Urothelium cell line (cell line): ENCODE measurements at places on chromosomes 3 and 15.

- no peak for DNase-seq
Observed at GRCh38 chr3:160738048-160738447, 18.0 kb upstream of the PPM1L start.

GRCh38 chr3:188165596-188165995 lies 11.6 kb downstream of the LPP start:
- DNase-seq, result no peak

GRCh38 chr15:32636410-32636809 lies 5.1 kb upstream of the SCG5 start:
- no peak for DNase-seq

- DNase-seq, result no peak
Observed at GRCh38 chr15:62853114-62853840, 189.3 kb upstream of the TPM1 start.

DNA sequence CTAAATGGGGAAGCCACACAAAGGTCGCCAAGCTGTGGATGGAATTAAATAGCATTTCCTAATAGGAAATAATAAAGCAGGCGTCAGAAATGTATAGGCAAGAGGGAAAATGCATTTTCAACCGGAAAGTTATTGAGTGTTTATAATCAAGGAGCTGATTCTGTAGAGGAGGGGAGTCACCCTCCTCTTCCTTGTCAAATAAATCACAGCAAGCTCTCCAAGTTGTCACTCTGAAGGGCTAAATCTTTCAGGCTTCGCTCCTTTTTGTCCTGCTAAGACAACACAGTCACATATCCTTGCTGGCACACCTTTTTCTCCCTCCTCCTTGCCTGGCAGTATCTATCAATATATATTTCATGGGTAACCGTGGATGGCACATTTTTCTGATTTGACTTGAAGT lies 338.4 kb downstream of the SATB1 start:
- DNase-seq, result no peak

DNA sequence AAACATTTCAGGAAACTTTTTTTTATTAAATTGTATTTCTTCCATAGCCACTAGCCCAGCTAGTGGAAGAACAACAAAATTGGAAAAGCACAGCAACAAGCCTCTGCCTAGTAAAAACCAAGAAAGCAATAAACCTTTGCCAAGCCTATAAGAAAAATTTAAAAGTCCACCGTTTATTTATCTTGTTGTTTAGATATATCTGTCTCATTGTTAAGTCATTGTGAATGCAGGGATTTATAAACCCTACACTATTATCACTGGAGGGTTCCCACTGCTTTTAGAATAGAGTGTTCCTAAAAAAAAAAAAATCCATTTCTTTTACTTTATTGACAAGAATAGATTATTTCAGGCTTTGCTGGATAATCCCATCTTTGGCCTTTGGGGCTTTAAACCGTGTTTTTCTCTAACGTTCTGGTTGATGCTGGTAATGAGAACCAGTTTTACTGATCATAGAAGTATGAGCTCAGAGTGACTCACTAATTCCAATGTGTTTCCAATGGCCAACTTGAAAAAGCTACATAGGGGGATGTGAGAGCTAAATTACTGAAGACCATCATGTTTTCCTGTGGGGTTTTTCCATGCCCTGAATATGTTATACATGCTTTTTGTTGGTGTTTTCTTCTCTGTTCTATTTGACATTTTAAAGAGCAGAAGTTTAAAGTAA lies 634.1 kb downstream of the RBMS3 start:
- peak; percentile 4 for DNase-seq

DNA sequence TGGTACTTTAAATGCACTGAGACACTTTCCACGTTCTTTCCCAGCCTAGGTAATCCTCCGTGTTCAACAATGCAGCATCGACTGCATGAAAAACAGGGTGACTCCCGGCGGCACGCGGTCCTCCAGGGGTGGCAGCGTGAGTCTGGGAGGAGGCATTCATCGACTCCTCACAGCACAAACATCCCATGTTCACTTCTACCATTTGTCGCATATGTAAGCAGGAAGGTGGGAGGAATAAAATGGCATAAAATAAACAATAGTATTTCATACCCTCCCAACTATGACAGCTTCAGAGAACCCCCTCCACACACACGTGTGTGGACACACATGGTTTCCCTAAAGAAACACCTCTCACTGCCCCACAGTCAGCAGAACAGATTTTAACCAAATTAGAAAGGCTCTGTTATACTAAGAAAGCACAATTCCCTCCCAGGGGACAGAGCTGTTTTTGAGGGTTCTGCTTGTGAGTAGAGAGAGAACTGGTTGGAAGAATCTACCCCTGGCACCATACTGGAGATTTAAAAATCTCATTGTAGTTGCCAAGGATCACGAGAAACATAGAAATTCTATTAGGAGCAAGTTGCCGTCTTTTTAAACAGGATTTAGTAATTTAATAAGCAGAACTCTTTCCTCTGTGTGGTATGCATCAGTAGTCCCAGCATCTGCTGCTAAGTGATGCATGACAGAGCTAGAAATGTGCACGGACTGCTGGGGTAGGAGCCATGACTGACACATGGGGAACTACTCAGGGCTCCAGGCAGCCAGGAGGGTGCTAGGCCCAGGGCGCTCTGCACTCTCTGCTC lies 6.0 kb downstream of the FAM43A start:
- DNase-seq, result no peak

DNA sequence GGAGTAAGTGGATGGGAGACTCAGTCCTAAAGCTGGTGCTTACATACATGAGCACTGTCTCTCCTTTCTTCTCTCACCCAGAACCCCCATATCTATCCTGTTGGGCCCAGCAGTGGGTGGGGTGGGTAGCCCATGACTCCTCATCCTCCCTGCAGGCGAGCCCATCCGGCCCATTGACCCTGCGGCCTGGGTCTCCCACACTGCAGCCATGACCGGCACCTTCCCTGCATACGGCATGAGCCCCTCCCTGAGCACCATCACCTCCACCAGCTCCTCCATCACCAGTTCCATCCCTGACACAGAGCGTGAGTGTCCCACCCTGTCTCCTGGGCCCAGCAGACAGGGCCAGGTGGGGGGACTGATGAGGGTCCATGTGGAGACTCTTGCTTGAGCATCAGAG lies 8.0 kb upstream of the AP2M1 start:
- no peak for DNase-seq

- DNase-seq, result no peak
Observed at GRCh38 chr3:38964646-38965045, 87.1 kb downstream of the SCN11A start.

- DNase-seq, result peak; percentile 15
Observed at GRCh38 chr3:140499114-140499757, 178.6 kb upstream of the TRIM42 start.

DNA sequence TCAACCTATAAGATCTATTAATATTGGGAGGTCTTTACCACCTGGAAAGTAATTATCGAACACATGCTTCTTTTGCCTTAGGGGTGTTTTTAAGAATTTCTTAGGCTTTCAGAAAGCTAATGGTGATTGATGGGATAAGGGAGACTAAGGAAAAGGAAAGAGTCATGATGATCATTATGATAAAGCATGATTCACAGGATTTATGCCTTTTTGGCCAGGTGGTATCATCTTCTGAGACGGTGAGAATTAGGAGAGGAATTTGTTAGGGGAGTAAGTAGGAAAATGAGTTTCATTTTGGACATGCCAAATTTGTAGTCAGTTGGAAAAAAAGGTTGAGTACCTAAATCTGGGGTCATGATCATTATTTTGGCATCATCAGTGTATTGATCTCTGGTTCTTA lies 8.9 kb downstream of the ARMC8 start:
- no peak for DNase-seq

DNA sequence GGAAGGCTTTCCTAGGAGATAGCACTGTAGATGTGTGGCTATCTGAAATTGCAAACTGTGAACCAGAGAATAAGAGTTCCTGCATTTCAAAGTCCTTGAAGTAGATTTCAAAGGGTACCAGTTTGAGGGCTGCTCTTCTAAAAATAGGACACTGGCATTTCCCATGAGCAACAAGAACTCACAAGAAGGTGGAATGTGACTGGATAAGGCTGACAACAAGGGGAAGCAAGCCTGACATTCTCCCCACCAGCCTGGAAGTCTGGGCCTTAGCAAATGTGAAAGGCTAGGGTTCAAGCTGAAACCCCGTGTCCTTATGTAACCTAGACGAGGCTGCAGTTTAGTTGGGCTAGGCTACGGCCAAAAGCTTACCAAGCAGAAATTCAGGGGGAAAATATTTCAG lies 18.7 kb upstream of the TJP1 start:
- DNase-seq, result no peak

- DNase-seq, result no peak
Observed at GRCh38 chr3:117393119-117393518, 683.5 kb downstream of the TUSC7 start.

- DNase-seq, result peak; percentile 40
Observed at GRCh38 chr15:45795440-45796069, 160.7 kb downstream of the SQOR start.

- no peak for DNase-seq
Observed at GRCh38 chr3:5014391-5014790, 35.2 kb downstream of the BHLHE40 start.

DNA sequence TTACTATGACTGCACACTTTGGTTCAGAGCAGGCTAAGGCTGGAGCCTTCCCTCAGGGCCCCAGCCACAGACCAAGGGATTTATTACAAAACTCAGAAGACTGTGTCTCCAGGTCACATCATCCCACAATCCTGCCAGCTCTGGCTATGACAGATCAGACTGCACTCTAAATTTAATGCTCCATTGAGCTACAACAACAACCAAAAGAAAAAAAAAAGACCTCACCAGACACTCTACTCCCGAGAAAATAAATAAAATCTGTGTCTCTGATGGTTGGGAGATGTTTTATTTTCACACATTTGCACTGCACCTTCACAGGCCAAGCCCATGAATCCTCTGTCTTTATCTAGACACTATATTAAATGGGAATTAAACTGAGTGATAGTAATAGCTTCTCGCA lies 50.8 kb upstream of the CTNNB1 start:
- DNase-seq, result no peak

- DNase-seq, result peak; percentile 85
Observed at GRCh38 chr3:111859974-111860859, 1.2 kb downstream of the PHLDB2 start.

- DNase-seq, result no peak
Observed at GRCh38 chr3:16171009-16171408, 3.5 kb upstream of the GALNT15 start.

GRCh38 chr3:167940241-167940640 lies 155.5 kb downstream of the GOLIM4 start:
- no peak for DNase-seq

- DNase-seq, result no peak
Observed at GRCh38 chr3:197615430-197615829, 59.7 kb upstream of the BDH1 start.

DNA sequence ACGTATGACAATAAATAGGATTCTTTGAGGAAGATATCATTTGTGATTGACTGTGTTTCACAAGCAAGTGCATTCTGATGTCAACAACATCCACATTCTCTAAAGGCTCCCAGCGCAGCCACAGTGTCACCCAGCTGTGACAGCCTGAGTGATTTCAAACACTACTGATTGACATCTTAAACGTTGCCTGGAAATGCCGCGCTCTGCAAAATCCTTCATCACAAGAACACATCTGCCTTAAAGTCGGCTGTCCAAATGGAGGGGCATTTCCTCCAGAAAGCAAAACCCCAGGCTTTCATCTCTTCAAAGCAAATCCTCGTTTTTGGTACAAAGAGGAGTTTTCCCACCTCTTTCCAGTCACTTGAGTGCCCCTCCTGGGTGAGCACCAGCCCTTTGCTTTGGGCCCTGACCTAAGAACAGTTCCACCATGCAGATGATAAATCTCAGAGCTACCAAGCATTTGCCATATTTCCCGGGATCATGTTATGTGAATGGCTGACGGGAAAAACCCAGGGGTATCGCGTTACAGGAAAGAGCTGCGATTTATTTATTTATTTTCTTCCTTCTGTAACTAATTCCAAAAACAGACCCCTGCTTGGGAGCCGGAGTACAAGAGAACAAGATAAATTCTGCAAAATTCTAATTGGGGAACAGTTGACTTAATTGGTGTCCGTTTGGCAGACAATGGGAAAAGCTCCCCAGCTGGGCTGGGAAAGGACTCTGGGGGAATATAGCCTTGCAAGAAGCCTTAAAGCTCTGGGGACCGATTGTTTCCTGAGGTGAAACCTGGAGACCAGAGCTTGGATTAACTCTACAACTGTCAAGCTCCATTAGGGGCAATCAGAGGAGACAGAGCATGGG lies 703.8 kb upstream of the NR2F2 start:
- no peak for DNase-seq

GRCh38 chr3:47057212-47057671 lies 77.8 kb downstream of the NBEAL2 start:
- peak; percentile 6 for DNase-seq

- no peak for DNase-seq
Observed at GRCh38 chr3:22265403-22265802, 514.4 kb upstream of the ZNF385D start.

DNA sequence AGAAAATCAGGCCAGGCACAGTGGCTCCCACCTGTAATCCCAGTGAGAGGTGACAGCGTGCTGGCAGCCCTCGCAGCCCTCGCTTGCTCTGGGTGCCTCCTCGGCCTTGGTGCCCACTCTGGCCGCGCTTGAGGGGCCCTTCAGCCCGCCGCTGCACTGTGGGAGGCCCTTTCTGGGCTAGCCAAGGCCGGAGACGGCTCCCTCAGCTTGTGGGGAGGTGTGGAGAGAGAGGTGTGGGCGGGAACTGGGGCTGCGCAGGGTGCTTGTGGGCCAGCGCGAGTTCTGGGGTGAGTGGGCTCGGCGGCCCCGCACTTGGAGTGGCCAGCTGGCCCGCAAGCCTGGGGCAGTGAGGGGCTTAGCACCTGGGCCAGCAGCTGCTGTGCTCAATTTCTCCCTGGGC lies 252.6 kb downstream of the FOXP1 start:
- no peak for DNase-seq

GRCh38 chr15:91055548-91056331 lies 33.3 kb upstream of the VPS33B start:
- peak; percentile 84 for DNase-seq

DNA sequence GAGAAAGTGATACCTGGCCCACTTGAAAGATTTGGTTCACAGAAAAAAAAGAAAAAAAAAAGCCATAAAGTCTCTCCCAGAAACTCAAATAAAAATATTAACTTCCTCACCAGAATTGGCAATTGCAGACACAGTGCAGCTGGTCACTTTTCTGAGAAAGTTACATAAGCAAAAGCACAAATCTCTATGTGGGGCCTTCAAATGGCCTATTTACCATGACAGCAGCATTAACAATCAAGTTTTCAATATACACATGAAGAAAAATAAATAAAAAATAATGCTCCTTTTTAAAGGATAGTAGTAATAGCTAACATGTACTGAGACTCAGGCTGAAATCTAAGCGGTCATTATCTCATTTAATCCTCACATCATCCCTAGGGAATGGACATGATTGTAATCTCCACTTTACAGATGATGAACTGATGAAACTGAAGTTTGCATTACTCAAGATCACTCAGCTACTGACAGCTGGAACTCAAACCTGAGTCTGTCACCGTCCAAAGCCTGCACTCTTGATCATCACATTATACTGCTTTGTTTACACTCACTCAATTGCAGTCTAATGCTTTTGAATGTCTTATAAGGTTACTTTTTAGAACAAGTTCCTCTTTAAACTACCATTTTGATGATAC lies 3.3 kb downstream of the NPTN start:
- DNase-seq, result no peak
